IMR-90 (cell line): ENCODE measurements at places on chromosomes 3 and 15. TPM values are rescaled to one million over a fixed set of nuclear protein-coding genes. Genes with fewer than 3 reads are reported as not detected.
A peak's percentile ranks its signal among the peaks of the same experiment; 100 is the strongest.

DNA sequence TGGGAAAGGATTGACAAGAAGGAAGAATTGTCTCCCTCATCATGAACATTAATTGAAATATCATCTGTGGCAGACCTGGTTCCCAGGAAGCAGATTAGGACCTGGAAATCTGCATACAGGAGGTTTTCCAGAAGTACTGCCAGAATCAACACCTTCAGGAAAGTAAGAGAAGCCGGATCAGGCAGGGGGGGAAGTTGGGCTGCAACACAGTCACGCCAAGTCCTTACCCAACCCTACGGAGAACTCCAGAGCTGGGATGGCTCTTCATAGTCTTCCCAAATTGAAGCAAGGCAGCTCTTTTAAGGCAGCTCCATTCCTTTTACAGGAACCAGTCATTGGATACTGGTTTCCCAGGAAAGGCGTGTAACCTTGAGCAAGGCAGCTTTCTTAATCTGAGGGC is 35.2 kb upstream of the BFSP2 start:
- no peak for DNase-seq

DNA sequence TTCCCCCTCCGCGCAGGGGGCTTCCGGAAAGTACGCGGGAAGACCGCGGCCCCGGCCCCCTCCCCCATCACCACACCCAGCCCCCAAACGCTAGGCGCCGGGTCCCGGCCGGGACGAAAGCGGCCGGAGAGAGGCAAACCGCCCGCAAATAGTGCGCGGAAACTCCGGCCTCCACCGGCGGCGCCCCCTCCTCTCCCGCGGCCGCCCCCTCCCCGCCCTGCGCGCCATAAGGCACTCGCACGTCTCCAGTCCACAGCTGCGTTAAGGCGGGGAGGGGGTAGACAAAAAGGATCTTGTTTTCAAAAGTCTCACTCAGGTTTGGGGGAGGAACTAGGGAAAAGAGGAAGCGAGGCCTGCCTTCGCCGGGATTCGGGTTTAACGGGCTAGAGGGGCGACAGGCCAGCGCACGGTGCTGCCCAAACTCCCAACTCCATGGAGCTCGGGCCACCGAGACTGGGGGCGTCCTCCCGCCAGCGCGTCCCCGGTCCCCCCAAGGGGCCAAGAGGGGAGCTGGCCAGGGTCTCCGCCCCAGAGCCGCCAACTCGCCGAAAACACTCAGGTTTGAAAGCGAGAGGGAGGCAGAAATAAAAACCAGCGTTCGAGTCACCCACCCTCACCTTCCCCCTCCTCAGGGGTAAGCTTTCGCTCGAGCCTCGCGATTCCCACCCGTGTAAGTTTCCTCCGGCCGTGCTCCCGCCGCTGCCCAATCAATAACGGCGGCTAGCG is 1.8 kb downstream of the ANP32A start:
- DNase-seq = no peak

DNA sequence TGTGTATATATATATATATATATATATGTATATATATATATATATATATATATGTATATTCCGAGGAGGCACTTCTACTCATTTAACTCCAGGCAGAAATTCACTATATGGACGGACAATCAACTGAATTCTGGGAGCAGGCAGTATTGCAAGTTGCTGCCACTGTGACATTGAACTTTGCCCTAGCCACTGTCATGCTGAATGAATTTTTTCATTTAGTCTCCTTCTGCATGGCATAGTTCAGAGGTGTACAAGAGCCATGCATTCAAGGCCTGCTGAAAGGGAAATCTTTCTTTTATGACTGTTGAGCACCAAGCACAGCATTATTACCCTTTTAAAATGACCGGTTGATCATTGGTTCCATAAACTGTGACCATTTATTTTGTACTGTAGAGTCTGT is 176.2 kb upstream of the THRB start:
- no peak for DNase-seq

DNA sequence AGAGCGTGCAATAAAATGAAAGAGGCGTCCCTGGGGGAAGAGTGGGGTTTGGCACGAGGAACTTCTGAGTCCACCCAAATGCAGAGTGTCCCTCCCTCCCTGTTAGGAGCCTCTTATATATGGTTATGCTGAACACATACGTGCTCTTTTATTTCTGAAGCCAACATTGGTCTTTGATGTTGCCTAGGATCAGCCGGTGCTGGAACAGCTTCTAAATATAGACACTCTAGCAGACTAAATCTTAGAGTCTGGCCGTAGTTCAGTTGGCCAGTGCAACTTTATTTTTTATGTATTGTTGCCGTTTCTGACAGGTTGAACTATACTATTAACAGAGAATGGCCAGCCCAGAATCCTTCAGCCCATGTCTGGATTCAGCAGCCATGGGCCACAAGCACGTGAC is 128.7 kb downstream of the GHSR start:
- DNase-seq = no peak

DNA sequence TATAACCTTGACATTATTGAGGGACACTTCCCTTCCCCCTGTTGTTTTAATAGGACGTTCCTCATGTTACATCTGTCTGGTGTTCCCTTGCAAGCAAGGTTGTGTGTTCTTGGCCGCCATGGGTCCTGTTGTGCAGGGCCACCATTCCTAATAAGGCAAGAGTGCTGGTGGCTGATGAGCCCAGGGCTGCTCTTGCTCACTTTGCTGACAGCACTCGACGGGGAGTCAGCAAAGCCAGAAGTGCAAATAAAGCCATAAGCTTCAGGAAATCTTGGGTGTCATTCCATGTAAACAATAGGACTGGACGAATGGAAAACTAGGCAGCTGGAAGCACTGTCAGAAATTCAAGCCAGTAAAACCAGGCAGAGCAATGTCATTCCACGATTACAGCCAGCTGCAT is 75.8 kb downstream of the SQOR start:
- no peak for DNase-seq

- peak; percentile 96 for DNase-seq
Measured at GRCh38 chr3:23712656-23713559, 92.8 kb upstream of the UBE2E1 start.

GRCh38 chr15:88894348-88894818 is 961 bp downstream of the HAPLN3 start:
- no peak for DNase-seq

DNA sequence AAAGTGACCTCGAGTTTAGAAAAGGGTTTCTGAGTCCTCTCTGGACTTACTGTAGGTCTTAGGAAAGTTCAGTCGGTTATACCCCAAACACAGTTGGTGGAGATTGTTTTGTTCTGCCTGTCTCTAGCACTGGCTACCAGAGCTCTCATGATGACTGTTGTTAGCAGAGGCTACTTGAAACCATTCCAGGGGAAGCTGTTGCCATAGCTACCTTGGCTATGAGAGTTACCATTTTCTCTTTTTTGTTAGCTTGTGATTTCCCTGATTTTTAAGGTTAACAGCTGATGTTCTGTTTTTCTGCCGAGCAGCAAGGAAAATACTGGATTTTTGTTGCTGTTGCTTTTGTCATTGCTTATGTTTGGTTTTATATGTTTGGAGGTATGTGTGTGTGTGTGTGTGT is 26.7 kb downstream of the ABHD2 start:
- DNase-seq = peak; percentile 84

DNA sequence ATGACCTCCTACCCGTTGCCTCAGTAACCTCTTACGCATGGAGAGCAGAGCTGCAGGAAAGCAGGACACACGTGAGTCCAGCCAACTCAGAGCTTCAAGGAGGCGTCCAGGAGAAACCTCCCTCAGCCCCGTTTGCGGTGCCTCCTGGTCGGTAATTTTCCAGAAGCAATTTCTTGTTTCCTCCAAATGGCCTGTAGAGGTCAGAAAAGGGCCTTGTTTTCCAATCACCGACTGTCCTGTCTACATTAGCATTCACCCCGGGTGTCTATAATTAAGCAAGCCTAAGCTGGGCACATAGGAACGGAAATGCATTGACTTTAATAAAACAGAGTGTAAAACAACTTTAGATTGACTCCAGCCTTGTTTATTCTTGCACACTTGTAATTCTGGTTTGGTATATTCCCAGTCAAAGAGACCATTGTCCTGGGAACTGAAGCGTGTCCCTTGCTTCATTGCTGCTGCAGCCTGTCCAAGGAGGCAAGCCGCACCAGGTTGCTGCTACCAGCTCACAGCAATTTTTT is 836.2 kb downstream of the AGBL1 start:
- DNase-seq = peak; percentile 13

GRCh38 chr3:1117843-1118473 is 25.1 kb downstream of the CNTN6 start:
- DNase-seq = no peak

- peak; percentile 5 for DNase-seq
Measured at GRCh38 chr3:107235193-107235927, 141.9 kb upstream of the CCDC54 start.

The TMC3 gene
- polyA plus RNA-seq = not detected in 2 replicates

The TM6SF1 gene
- 1.3 and 1.9 TPM in 2 replicates for polyA plus RNA-seq

The TUSC7 gene
- not detected in 2 replicates for polyA plus RNA-seq

The OIP5 gene
- polyA plus RNA-seq = 5.4 and 5.5 TPM in 2 replicates

The ARHGEF3 gene
- polyA plus RNA-seq = 2.1 and 2.4 TPM in 2 replicates

The VEPH1 gene
- 26.0 and 30.5 TPM in 2 replicates for polyA plus RNA-seq
